ENCODE measurements at places on chromosomes 3 and 15.

GRCh38 chr3:152376351-152377183 lies 107.8 kb downstream of the MBNL1 start:
- H3K36me3 ChIP-seq, result peaks cover 28% of the 10 kb centered on the region
- no peak for DNase-seq
- H3K27me3 ChIP-seq, result no peaks in the 10 kb centered on the region
- H3K4me3 ChIP-seq, result no peak overlapping the region
- no peaks in the 10 kb centered on the region for H3K4me1 ChIP-seq
- no peak overlapping the region for H3K27ac ChIP-seq

DNA sequence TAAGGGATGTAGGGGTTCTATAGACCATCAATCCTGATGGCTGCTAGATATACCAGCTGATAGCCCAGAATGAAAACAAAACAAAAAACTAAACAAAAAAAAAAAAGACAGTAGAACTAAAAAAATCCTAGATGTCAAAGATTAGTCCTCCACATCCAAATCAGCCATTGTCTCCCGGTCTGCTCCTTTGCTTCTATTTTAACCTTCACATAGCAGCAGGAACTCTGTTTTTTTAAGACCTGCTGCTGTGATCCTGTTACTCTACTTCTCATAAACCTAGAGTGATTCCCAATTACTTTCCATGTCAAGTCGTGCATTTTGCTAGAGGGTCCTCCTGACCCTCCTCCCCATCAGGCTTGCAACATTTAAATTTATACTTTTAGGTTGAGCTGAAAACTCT lies 2.5 kb downstream of the IFT122 start:
- DNase-seq, result no peak
- peaks cover 7% of the 10 kb centered on the region for H3K36me3 ChIP-seq
- no peaks in the 10 kb centered on the region for H3K27me3 ChIP-seq
- H3K4me3 ChIP-seq, result no peak overlapping the region
- peaks cover 26% of the 10 kb centered on the region for H3K4me1 ChIP-seq
- H3K27ac ChIP-seq, result no peak overlapping the region

DNA sequence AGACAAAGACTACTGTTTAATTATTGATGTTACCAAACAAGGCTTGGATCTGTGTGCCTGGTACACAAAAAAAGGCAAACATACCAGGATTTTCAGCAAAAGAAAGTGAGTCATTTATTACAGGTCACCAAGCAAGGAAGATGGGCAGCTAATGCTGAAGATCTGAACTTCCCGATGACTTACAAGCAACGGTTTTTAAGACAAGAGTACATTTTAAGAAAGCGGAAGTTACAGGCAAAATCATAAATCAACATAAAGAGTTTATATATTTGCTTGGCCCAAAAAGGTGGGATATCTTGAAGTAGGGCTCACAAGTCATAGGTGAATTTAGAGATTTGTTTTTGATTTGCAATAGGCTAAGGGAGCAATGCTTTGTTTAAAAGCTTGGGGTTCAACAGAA lies 125.4 kb upstream of the SPATA16 start:
- H3K27ac ChIP-seq, result no peak overlapping the region
- H3K27me3 ChIP-seq, result no peaks in the 10 kb centered on the region
- H3K4me3 ChIP-seq, result no peak overlapping the region
- DNase-seq, result no peak

- no peaks in the 10 kb centered on the region for H3K36me3 ChIP-seq
- H3K4me1 ChIP-seq, result no peaks in the 10 kb centered on the region
- no peak overlapping the region for H3K27ac ChIP-seq
- H3K4me3 ChIP-seq, result no peak overlapping the region
These were observed 267.6 kb upstream of the DPH6 start for GRCh38 chr15:35813573-35813972.

DNA sequence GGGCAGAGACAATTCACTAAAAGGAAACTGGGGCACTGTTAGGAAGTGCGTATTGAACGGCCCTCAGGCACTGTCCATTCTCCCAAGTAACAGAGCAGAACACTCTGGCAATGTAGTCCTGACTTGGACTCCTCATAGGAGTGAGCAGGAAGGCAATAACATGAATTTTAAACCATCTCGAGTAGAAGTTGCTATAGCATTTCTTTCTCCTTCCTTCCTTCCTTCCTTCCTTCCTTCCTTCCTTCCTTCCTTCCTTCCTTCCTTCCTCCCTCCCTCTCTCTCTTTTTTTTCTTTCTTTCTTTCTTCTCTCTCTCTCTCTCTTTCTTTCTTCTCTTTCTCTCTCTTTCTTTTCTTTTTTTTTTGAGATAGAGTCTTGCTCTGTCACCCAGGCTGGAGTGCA lies 46.4 kb upstream of the TRA2B start:
- H3K4me3 ChIP-seq, result no peak overlapping the region
- H3K27me3 ChIP-seq, result peaks cover 12% of the 10 kb centered on the region
- no peaks in the 10 kb centered on the region for H3K36me3 ChIP-seq
- no peak overlapping the region for H3K27ac ChIP-seq
- H3K4me1 ChIP-seq, result no peaks in the 10 kb centered on the region

- no peak for DNase-seq
- H3K27me3 ChIP-seq, result no peaks in the 10 kb centered on the region
- no peaks in the 10 kb centered on the region for H3K36me3 ChIP-seq
- H3K27ac ChIP-seq, result no peak overlapping the region
These were observed 17.1 kb upstream of the EHHADH start for GRCh38 chr3:185270956-185271332.

DNA sequence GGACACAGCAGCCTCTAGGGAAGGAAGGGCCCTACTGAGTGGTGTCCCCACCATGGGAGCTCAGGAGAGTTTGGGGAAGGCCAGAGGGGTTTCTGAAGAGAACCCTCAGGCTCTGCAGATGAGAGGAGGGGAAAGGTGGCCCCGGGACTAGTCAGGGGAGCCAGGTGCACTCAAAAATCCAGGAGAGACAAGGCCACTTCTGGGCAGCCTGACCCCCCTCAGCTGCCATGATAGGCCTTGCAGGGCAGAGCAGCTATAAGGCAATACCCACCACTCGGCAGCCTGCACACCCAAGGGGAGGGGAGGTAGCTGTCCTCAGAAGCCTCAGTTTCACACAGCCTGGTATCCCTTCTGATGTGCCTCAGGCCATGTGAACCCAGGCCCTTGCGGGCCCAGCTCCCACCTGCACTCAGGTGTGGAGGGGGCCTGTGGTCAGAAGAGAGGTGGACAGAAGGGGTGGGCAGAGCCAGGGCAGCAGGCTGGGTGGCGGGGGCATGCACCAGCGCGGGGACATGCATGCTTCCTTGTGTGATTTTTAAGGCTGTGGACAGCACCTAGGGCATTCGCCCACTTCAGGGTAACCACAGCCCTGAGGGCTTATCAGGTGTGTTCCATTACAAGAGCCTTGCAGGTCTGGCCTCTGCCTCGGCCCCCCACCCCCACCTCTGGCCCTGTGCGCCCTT lies 34.6 kb downstream of the SRPRB start:
- H3K4me3 ChIP-seq, result no peak overlapping the region
- no peaks in the 10 kb centered on the region for H3K36me3 ChIP-seq
- H3K27me3 ChIP-seq, result no peaks in the 10 kb centered on the region
- H3K27ac ChIP-seq, result no peak overlapping the region
- no peak for DNase-seq
- no peaks in the 10 kb centered on the region for H3K4me1 ChIP-seq

DNA sequence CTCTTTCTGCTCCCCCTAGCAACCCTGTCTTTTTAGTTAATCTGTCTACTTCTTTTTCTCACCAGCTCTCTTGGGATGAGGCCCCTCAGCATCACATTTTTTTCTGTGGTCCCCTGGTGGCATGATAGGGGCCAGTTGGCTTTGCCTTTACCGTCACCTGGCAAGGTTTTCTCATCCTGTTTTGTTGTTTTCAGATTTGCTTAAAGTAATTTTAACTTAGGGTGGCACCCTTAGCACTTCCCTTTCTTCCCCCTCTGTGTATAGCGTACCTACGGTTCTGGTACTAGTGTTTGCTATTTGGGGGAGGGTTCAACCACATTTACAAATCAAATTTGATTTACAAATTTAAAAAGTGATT lies 35.6 kb downstream of the PDCD6IP start:
- no peak overlapping the region for H3K27ac ChIP-seq
- no peaks in the 10 kb centered on the region for H3K27me3 ChIP-seq
- peaks cover 6% of the 10 kb centered on the region for H3K36me3 ChIP-seq
- no peak for DNase-seq
- H3K4me3 ChIP-seq, result no peak overlapping the region

- no peaks in the 10 kb centered on the region for H3K36me3 ChIP-seq
- H3K4me3 ChIP-seq, result no peak overlapping the region
- no peak for DNase-seq
- H3K4me1 ChIP-seq, result no peaks in the 10 kb centered on the region
These were observed 4.1 kb downstream of the MINAR1 start for GRCh38 chr15:79436037-79436780.

- no peak overlapping the region for H3K27ac ChIP-seq
- H3K4me3 ChIP-seq, result no peak overlapping the region
- H3K27me3 ChIP-seq, result no peaks in the 10 kb centered on the region
- DNase-seq, result no peak
- no peaks in the 10 kb centered on the region for H3K36me3 ChIP-seq
These were observed 59.6 kb downstream of the ITGA11 start for GRCh38 chr15:68372291-68372811.

GRCh38 chr3:143363949-143364348 lies 244.4 kb downstream of the CHST2 start:
- H3K27ac ChIP-seq, result no peak overlapping the region
- no peak for DNase-seq
- H3K4me3 ChIP-seq, result no peak overlapping the region
- H3K36me3 ChIP-seq, result no peaks in the 10 kb centered on the region
- no peaks in the 10 kb centered on the region for H3K27me3 ChIP-seq

- no peak overlapping the region for H3K27ac ChIP-seq
- DNase-seq, result no peak
- no peak overlapping the region for H3K4me3 ChIP-seq
- H3K27me3 ChIP-seq, result no peaks in the 10 kb centered on the region
- no peaks in the 10 kb centered on the region for H3K36me3 ChIP-seq
These were observed 336.4 kb upstream of the ICE2 start for GRCh38 chr15:60815321-60815720.

DNA sequence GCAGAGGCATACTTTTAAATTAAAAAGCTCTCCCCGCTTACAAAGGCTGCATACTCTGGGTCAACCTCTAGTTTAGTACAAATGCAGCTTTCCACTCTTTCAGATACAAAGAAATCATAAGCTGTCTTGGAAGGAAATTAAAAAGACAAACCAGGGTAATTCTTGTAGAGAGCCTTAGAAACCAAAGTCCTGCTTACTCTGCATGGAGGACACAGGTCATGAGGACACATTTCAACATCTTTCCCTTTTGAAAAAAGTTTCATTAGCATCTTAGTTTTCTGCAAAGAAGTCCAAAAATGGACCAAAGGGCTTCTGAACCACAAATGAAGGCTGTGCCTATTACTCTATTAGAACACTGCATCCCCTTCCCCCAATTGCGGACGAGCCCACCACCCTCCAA lies 50.5 kb upstream of the WNT5A start:
- H3K27ac ChIP-seq, result no peak overlapping the region
- no peak for DNase-seq
- no peaks in the 10 kb centered on the region for H3K27me3 ChIP-seq
- no peak overlapping the region for H3K4me3 ChIP-seq
- H3K4me1 ChIP-seq, result peaks cover 2% of the 10 kb centered on the region
- no peaks in the 10 kb centered on the region for H3K36me3 ChIP-seq

DNA sequence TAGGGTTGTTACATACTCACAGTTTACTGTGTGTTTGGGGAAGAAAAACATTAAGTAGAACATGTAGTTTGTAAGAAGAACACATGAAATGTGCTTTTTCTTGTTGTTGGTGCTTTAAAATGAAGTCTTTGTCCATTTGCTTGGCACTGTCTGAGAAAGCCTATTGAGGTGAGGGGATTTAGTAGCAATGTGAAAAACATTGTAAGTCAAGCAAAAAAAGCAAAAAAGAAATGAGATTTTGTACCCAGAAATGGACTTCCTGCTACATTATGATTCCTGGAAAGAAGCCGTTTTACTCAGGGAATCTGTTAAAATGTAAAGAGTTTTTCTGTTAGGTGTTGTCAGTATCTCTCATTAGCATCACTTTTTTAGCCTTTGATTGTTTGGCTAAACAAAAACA lies 59.9 kb downstream of the KAT2B start:
- H3K4me3 ChIP-seq, result no peak overlapping the region
- peaks cover 33% of the 10 kb centered on the region for H3K36me3 ChIP-seq
- DNase-seq, result no peak

DNA sequence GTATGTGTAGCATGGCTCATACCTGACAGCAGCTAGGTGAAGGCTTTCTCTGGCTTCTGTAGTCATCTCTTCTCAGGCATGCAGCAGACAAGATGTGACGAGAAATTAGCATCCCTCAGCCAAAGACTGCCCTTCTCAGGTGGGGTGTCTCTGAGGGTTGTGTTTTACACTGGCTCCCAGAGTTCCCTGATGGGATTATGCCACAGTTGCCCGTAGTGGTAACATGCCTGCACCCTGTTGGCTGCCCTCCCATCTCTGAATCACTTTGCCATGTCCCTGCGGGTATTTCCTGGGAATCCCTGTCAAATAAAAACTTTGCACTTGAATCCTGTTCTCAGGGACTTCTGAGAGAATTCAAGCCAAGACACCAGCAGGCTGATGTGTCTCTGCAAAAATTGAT lies 70.5 kb downstream of the LRTM1 start:
- no peak overlapping the region for H3K27ac ChIP-seq
- H3K4me1 ChIP-seq, result no peaks in the 10 kb centered on the region
- H3K36me3 ChIP-seq, result no peaks in the 10 kb centered on the region
- H3K27me3 ChIP-seq, result no peaks in the 10 kb centered on the region
- DNase-seq, result no peak
- no peak overlapping the region for H3K4me3 ChIP-seq

DNA sequence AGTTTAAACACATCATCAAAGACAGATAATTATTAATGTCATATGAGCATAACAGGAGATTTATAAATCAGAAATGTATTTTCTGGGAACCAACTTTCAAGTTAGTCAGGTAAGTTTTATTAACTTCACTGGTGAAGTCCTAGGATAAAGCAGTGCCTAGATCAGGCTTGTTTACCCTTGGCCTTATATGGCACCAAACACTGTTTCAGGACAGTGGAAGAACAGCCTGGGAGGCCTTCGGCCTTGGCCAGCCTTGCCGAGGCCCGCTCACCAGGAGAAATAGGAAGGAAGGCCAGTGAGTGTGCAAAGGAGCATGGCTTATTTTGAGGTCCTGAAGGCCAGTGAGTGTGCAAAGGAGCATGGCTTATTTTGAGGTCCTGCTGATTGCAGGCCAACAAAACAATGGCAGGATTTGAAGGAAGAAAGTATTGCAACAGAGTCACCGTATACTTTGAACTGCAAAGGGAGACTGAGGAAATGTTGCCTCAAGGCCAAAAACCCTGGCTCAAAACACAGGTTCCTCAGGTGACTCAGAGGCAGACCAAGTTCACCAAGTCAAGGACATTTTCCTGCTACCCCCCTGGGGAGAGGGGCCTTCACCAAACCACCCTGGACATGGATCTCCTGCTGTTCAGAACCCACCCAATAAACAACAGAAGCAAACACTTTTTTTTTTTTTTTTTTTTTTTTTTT lies 174.3 kb downstream of the TP63 start:
- DNase-seq, result no peak
- no peaks in the 10 kb centered on the region for H3K36me3 ChIP-seq
- H3K4me3 ChIP-seq, result no peak overlapping the region
- H3K4me1 ChIP-seq, result no peaks in the 10 kb centered on the region
- H3K27me3 ChIP-seq, result no peaks in the 10 kb centered on the region

- peak within 1 kb of the TSS; percentile 98 for H3K27ac ChIP-seq
- DNase-seq, result peak; percentile 80
- H3K4me1 ChIP-seq, result peaks cover 6% of the 10 kb centered on the region
These were observed at the start of gene DHX30 for GRCh38 chr3:47802734-47803479. TSS of gene DHX30 (plus strand) at chr3:47803138. CDS start at chr3:47810684, 7,546 bp downstream.

Measured in thymus (tissue), 14 donors.